ENCODE measurements at places on chromosomes 2 and 18.

GRCh38 chr18:62324181-62324828 is 805 bp upstream of the TNFRSF11A start:
- DNase-seq = no peak

DNA sequence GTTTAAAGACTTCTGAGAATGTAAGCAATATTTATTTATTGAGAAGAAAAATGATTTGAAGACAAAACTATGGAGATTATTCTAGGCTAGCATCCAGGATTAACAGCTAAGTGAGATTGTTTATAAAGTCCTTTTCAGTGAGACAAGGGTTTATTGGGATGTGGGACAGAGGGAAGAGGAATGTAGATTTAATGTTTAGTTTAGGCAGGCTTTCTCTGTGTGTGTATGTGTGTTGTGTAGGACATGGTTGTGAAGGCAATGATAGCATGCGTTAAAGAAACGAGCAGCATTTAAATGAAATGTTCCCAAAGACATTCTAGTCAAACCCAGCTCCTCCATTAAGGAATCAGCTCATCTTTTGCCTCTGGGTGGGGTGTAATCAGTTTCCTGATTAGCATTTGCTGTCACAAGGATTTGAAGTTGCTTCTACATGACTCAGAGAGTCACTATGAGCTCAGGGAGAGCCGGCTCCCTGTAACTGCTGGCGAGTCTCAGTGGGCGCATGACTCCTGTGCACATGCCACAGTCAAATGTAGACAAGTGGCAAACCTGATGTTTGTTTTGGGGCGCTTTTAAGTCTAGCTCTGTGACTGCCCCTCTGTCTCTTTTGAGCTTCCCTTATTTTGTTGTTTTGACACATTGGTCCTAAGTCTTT is 442.2 kb upstream of the CELF4 start:
- no peak for DNase-seq

- DNase-seq = no peak
These were observed 70.3 kb upstream of the RMDN2 start for GRCh38 chr2:37854676-37855282.

DNA sequence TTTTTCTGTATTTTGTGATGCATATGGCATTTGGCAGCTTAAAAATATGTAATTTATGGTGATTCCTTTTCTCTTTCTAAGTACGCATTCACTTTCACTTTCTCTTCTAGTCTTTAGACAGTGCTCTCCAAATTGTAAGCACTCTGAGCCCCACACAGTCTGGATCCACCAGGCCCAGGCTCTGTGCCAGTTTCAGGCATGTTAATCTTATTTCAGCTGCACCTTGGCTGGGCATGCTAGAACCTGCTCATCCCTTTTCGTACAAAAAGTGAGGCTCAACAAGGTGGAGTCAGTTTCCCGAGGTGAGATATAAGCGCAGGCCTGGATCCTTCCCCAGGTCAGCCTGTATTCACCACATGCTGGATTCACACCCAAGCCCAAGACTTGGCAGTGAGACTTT is 203.9 kb downstream of the MTX2 start:
- DNase-seq = no peak

- DNase-seq = no peak
These were observed 15.1 kb upstream of the BOD1L2 start for GRCh38 chr18:57131782-57132181.

- no peak for DNase-seq
These were observed 33.4 kb upstream of the GAREM2 start for GRCh38 chr2:26139269-26140183.

Data from hematopoietic multipotent progenitor cell treated with erythropoietin and hydrocortisone succinate and interleukin-3 and kit ligand, for 17 days (in vitro differentiated cells).